ENCODE measurements at places on chromosomes 13 and 19. TPM values are rescaled to one million over a fixed set of nuclear protein-coding genes. Genes with fewer than 3 reads are reported as not detected.

KIR2DL4 gene
- total RNA-seq, result not detected

GRCh38 chr13:75174481-75174880 is 307.5 kb downstream of the TBC1D4 start:
- peaks cover 2% of the 10 kb centered on the region for H3K27me3 ChIP-seq
- H3K36me3 ChIP-seq, result peaks cover 2% of the 10 kb centered on the region
- no peaks in the 10 kb centered on the region for H3K4me1 ChIP-seq
- no peak overlapping the region for H3K27ac ChIP-seq
- no peak overlapping the region for H3K4me3 ChIP-seq

DNA sequence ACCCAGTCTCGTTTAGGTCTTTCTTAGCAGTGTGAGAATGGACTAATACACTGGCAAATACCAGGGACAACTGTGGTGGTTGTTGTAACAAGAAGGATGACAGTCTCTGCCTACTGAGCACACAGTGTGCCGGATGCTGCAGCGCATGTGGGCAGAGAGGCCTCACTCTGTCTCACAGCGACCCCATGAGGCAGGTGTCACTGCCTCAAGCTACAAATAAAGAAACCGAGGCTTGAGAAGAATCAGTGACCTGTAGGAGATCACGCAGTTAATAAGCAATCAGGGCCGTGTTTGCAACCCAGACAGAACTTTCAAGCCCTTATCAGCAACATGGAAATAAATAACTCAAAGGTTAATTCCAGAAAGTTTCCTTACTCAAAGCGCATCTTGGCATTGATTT is 40.5 kb upstream of the GAS6 start:
- H3K27ac ChIP-seq, result no peak overlapping the region
- DNase-seq, result no peak
- H3K27me3 ChIP-seq, result peaks cover 34% of the 10 kb centered on the region
- H3K4me3 ChIP-seq, result no peak overlapping the region
- H3K36me3 ChIP-seq, result no peaks in the 10 kb centered on the region

ZNF208 gene
- total RNA-seq, result 2.6 TPM

HPN gene
- 0.20 TPM for total RNA-seq

DNA sequence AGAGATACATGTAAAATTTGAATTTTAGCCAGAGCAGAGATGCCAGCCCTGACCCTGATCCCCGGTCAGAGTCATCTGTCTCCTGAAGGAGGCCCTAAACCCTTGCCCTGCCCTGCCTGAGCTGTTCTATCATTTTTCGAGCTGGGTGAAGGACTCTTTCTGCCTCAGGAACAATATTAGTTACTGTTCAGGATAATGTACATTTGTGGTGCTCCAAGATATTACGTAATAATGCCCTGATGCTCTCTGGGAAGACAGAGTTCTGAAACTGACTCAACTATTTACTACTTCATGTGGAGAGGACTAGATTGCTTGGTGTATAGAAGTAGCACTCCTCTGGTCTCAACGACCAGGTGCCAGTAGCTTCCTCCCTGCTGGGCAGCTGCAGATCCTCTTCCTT is 37.9 kb upstream of the UBL3 start:
- no peaks in the 10 kb centered on the region for H3K36me3 ChIP-seq
- H3K4me3 ChIP-seq, result no peak overlapping the region
- peaks cover 3% of the 10 kb centered on the region for H3K27me3 ChIP-seq
- DNase-seq, result no peak

SMIM44 gene
- total RNA-seq, result not detected

GRCh38 chr13:38784036-38784880 is 97.4 kb downstream of the FREM2 start:
- no peak for DNase-seq
- H3K4me3 ChIP-seq, result no peak overlapping the region
- H3K27ac ChIP-seq, result no peak overlapping the region
- H3K4me1 ChIP-seq, result no peaks in the 10 kb centered on the region

Data from activated naive CD8-positive, alpha-beta T cell treated with anti-CD3 and anti-CD28 coated beads, Interleukin-2, amount 10 ng/mL, durations not matched to agents 7 days and 5 days (primary cell).